ENCODE measurements at places on chromosomes 16 and 17. TPM values are rescaled to one million over a fixed set of nuclear protein-coding genes. Genes with fewer than 3 reads are reported as not detected.

Gene PHKG2
- 44.6 TPM for total RNA-seq

DNA sequence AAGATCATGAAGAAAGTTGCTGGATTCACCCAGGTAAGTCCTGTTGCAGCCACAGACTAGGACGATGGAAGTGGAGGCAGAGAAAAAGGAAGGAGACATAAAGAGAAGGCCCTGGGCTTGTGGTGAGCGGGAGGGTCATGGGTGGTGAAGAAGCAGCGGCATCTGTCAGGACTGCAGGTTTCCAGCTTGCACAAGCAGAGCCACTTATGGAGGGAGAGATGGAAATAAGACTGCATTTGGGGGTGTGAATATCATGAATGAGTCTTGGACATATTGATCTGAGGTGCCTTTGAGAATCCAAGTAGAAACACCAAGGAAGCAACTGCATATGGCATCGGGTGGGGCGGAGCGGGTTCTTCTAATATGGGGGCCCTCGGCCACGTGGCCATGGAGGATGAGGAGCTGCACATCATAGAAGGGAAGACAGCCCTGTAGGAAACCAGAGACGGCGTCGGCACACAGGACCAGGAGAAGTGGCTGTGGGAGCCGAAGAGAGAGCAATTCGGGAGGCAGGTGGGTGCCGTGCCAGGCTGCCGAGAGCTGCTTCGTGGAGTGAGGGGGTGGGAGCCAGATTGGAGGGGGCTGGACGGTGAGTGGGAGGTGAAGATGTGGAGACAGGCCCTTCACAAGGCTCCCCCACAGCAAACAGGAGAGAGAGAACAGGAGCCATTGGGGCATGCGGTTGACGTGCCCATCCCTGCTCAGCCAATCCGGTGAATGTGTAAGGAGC is 243.5 kb downstream of the GSG1L start:
- H3K27ac ChIP-seq: no peak overlapping the region
- DNase-seq: no peak
- peaks cover 28% of the 10 kb centered on the region for H3K27me3 ChIP-seq
- no peaks in the 10 kb centered on the region for H3K36me3 ChIP-seq
- no peak overlapping the region for H3K4me3 ChIP-seq
- H3K4me1 ChIP-seq: peaks cover 17% of the 10 kb centered on the region

GRCh38 chr17:16374146-16374938 is 6.5 kb upstream of the UBB start:
- no peak for DNase-seq
- H3K4me1 ChIP-seq: peaks cover 3% of the 10 kb centered on the region
- H3K27me3 ChIP-seq: no peaks in the 10 kb centered on the region
- no peaks in the 10 kb centered on the region for H3K36me3 ChIP-seq
- no peak overlapping the region for H3K27ac ChIP-seq

GRCh38 chr16:70437017-70437581 is 1.8 kb downstream of the ST3GAL2 start:
- DNase-seq: peak; percentile 40
- peaks cover 57% of the 10 kb centered on the region for H3K4me1 ChIP-seq
- H3K4me3 ChIP-seq: peak overlapping the region; percentile 97
- peak overlapping the region; percentile 98 for H3K27ac ChIP-seq

DNA sequence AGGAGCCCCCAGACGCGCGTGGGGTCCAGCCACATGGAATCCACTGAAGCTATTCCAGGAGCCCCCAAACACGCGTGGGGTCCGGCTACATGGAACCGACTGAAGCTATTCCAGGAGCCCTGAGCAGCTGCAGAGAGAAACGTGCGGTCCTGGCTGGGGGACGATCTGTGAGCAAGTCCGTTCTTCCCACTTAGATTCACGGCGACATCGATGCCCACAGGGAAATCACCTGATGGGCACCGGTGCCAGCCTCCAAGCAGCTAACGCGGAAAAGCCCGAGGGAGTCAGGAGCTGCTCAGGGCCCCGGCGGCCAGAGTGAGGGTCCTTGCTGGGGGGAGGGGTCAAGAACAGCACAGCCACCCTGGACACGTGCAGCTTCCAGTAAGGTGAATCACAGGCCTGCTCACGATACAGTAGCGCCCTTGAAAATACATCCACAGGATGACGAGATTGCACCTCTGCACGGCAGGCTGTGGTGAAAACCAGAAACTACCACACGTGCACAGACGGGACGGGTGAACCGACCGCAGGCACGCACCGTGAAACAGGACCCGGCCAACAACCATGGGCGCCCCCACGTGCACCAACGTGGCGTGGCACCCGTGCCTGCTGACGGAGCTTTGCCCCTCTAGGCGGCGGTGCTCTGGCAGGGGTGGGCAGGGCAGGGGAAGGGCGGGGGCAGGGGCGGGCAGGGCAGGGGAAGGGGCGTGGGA is 77.7 kb upstream of the GNG13 start:
- H3K27ac ChIP-seq: no peak overlapping the region
- H3K4me3 ChIP-seq: no peak overlapping the region
- H3K27me3 ChIP-seq: no peaks in the 10 kb centered on the region
- peaks cover 10% of the 10 kb centered on the region for H3K36me3 ChIP-seq

Gene HBA2
- not detected for total RNA-seq

Measured in mesothelial cell of epicardium (in vitro differentiated cells).